NCI-H2029 treated with DMSO at 0.1 percent for 48 hours (cell line): ENCODE measurements at places on chromosomes 2 and 18.

DNA sequence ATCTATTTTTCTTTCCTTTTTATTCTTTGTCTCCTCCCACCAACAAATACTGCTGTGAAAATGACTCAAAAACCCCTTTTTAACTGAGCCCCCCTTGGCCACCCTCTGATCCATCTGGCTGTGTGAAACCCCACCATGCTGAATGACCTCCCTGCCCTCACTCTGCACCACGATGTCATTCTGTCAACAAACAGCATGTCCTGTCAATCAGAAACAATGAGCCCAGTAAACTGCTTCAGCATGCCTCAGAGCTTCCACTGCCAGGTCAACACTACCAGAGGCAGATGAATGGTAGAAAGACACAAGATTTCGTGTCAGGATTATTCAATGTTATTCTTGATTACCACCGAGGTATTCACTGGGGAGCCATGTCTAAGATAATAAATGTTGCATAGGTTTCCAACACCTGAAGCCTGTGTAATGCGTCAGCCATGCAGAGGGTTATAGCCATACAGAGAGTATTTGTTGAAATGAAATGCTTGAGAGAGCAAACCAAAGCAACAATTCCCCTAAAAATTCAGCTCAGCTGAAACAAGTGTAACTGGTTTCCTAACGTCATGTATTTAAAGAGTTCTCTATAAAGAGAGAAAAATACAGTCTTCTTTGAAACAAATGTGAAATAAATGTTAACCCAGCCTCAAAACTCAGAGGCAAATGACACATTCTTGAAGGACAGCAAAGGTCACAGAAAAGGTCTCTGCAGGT lies 76.7 kb downstream of the LRP2 start:
- DNase-seq = no peak

DNA sequence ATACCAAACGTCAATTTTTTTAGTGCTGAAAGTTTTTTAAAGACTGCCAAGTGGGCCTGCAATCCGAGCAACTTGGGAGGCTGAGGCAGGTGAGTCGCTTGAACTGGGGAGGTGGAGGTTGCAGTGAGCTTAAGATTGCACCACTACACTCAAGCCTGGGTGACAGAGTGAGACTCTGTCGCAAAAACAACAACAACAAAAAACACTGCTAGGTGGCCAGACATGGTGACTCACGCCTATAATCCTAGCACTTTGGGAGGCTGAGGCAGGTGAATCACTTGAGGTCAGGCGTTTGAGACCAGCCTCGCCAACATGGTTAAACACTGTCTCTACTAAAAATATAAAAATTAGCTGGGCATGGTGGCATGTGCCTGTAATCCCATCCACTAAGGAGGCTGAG lies 202.8 kb upstream of the COPS8 start:
- no peak for DNase-seq

- DNase-seq = no peak
Observed at GRCh38 chr2:130872741-130873125, 36.0 kb downstream of the ARHGEF4 start.

DNA sequence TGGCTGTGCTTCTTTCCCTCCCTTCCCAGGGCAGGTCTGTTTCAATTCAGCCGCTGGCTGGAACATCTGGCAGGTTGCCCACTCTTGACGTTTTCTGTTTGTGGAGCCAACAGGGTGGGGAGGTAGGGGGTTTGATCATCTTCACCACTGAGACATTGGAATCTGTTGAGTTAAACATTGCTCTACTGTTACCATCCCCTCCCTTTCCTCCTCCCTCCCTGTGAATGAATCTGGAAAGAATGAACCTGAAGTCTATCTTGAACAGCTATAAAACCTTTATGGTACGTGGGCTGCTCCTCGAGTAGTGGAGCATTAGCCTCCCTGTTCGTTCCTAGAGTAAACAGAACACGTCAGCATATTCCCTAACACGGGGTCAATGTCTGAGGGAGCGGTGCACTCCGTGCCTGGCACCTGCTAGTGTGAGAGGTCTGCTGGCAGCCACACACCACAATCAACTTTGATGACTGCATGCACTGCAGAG lies 249.9 kb upstream of the RBBP8 start:
- DNase-seq = peak; percentile 81

GRCh38 chr2:100000915-100001707 lies 141.3 kb downstream of the AFF3 start:
- DNase-seq = no peak

GRCh38 chr2:166365803-166366420 lies 9.8 kb downstream of the SCN9A start:
- no peak for DNase-seq

DNA sequence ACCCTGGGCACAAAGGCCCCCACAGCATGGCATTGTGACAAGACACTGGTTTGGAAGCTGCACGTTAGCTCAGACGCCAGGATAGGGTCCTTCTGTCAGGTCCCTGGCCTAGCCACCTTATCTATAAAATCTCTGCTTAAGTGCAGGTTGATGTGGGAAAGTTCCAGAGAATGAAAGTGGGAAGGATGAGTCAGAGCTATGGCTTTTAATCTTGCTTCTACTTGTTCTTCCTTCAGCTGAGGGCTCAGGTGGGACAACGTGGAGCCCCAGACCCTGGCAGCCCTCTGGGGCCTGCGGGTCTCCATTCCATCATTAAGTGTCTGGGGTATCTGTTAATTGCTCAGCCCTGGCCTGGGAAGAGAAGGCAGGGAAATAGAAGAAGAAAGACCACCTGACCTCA lies 64.5 kb downstream of the CELF4 start:
- DNase-seq = no peak

GRCh38 chr2:40283111-40283909 lies 168.6 kb downstream of the SLC8A1 start:
- no peak for DNase-seq

DNA sequence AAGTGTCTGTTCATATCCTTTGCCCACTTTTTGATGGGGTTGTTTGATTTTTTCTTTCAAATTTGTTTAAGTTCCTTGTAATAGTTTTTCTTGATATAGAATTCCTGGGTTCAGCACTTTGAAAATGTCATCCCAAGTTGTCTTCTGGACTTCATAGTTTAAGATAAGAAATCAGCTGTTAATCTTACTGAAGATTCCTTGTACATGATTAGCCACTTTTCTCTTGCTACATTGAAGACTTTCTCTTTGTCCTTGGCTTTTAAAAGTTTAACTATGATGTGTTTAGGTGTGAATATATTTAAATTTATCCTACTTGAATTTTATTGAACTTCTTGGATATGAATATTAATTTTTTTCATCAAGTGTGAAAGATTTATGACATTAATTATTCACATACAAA lies 387.2 kb upstream of the CWC22 start:
- no peak for DNase-seq

DNA sequence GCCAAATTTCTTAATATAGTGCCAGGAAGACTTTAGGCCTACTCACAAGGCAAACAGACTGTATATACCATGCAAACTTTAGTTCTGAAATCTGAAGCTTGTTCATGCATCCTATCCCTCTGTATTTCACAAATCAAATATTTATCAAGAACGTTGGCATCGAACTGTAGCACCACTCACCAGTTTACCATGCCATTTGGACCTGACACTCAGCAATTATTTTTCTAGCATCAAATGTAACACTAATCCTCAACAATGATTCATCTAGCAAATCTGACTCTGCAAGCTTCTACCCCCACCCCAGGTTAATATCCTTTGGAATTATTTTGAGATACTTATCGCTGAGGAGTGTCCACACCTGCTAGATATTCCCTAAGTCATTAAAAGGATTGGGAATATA lies 1506.6 kb downstream of the LRP1B start:
- DNase-seq = peak; percentile 87

GRCh38 chr2:120552800-120553481 lies 182.7 kb upstream of the GLI2 start:
- peak; percentile 58 for DNase-seq
